ENCODE measurements at places on chromosomes 1 and 21.

DNA sequence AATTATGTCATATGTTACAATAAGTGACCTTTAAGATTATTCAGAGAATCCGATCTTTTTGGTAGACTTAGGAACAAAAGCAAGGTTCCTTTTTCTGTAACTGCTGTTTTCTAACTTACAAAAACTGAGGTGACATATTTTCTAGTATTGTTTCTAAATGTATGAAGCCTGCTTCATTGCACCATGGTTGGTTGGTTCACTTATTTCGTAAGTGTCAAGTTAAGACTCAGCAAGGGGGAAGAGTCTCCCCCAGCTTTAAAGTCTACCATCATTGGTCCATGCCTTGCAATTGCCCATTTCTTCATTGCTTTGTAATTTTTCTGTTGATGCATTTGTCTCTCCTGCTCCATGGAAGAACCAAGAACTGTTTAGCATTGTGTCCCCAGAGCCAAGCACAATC, 136.9 kb downstream of the DISC1 start:
- DNase-seq = no peak

DNA sequence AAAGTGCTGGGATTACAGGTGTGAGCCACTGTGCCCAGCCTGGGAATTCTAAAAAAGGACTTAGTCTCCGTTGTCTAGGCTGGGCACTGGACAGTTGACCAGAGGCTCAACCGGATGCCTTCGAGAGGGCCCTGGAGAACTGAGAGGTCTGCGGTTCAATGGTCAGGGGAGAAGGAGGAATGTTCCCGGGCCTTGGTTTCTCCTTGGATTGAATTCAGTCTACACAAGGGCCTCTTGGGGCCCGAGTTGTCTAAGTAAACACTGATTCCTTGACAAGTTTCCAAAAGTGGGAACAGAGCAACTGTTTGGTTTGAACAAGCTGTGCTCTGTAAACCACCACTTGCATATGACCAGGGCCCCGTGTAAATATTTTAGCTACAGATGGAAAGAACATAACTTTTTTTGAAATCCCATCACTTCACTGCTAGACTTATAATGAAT, 29.1 kb upstream of the CAPZB start:
- no peak for DNase-seq

DNA sequence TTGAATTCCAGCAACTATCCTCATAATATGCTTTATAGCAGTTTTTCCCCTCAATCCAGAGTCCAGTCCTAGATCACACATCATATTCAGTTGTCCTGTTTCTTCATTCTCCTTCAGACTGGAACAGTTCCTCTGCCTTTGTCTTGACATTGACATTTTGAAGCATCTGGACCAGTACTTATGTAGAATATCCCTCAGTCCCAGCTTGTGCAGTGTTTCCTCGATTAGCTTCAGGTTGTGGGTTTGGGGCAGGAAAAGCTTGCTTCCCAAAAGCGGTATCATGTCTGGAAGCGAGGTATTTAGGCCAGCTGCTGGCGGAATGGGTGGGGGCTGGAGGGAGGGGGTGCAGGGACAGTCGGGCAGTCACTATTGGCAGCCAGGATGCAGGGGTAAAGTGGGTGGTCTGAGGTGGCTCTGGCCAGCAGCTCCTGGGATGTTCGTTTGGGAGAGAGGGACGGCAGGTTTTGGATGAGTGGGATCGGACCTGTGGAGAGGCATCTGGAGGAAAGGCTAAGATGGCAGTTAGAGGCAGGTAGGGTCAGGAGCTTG, 6.5 kb downstream of the THEMIS2 start:
- no peak for DNase-seq

DNA sequence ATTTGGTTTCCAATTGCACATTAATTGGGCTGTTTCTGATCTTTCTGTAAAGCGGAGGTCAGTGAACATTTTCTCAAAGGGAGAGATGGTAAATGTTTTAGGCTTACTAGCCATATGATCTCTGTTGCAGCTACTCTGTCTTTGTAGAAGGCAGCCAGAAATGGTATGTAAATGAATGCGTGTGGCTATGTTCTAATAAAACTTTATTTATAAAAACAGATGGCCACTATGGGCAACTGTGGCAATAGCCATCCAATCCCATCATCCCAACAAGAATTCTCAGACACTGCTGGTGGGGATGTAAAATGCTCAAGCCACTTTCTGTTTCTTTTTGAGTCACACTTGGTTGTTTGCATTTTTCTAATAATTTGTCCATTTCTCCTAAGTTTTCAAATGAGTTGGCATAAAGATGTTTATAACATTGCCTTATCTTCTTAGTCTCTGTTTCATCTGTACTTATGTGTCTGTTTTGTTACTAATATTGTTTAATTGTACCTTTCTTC, 448.8 kb upstream of the VAMP3 start:
- no peak for DNase-seq

DNA sequence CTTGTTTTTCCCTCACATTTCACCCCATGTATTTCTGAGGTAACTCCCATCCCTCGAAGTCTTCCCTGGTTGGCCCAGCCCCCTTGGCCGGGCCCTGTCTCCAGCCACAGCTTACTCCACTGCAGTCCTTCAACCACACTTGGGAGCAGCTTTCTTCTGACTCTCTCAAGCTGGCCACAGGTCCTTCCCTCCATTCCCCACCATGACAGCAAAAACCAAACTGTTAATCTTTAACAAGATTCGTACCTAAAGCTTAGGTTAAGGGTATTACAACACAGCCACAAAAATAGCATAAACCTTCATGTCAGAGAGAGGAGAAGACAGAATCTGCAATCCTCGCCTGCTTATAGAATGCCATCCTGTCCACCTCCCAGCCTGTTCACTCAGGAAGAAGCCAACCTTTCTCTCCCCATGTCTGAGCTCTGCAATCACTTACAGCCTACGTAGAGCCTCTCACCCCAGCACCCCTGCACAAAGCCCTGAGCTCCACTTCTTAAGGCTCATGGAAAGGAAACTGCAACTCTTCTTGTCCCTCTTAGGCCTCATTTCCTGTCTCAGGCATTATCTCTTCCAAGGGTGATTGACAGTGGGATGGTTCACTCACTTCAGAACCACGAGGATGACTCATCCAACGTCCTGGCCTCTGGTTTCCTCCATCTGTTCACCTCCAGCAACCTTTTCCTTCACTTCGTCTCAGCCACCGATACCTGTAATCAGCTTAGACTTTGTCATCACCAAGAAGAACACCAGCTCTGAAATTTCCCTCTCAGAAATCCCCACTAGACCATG, 72.8 kb downstream of the CD2 start:
- DNase-seq = no peak
